Activated naive CD8-positive, alpha-beta T cell treated with anti-CD3 and anti-CD28 coated beads for 36 hours (primary cell): ENCODE measurements at places on chromosomes 1 and 21. TPM values are rescaled to one million over a fixed set of nuclear protein-coding genes. Genes with fewer than 3 reads are reported as not detected.

The DIO1 gene
- not detected for total RNA-seq

The TAS1R2 gene
- not detected for total RNA-seq

The THEMIS2 gene
- total RNA-seq: 18.9 TPM

The MTMR11 gene
- 0.94 TPM for total RNA-seq

The RYR2 gene
- total RNA-seq: not detected

The CNIH4 gene
- total RNA-seq: 48.5 TPM

The CD1B gene
- total RNA-seq: not detected

The LAMC2 gene
- not detected for total RNA-seq

DNA sequence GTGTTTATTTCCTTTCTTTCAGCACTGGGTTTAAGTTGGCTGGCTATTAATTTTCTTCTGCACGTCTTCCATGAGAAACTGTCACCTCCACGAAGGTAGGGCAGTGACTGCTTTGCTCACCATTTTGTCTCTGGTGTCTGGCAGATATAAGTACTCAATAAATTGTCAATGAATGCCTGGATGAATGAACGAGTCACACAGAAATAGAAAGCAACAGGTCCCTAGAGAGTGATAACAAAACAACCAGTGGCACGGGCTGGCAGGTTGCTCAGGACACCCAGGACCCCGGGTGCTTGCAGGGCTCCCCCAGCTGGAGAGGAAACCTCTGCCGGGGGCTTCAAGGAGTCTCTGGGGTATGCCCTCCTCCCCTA lies 3.2 kb upstream of the MYOC start:
- DNase-seq: no peak

GRCh38 chr1:229209386-229209785 lies 61.5 kb upstream of the RAB4A start:
- DNase-seq: no peak

DNA sequence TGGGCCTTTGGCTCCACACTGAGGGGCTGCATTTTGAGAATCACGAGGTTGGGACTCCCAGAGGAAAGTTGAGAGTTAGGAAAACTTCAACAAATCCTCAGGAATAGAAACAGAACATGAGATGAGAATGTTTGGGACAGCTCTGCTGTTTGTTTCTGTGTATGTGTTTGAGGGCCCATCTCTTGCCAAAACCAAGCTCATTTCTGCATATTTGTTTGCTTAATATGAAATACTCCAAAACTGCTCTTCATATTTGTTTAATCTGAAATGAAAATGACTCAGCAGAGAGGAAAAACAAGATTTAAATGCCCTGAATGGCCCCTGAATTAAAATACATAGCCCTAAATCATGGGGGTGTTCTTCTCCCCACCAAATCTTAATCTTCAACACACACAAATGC lies 78.1 kb downstream of the DDR2 start:
- no peak for DNase-seq

- DNase-seq: no peak
Observed at GRCh38 chr21:26067836-26068594, 102.6 kb downstream of the APP start.

DNA sequence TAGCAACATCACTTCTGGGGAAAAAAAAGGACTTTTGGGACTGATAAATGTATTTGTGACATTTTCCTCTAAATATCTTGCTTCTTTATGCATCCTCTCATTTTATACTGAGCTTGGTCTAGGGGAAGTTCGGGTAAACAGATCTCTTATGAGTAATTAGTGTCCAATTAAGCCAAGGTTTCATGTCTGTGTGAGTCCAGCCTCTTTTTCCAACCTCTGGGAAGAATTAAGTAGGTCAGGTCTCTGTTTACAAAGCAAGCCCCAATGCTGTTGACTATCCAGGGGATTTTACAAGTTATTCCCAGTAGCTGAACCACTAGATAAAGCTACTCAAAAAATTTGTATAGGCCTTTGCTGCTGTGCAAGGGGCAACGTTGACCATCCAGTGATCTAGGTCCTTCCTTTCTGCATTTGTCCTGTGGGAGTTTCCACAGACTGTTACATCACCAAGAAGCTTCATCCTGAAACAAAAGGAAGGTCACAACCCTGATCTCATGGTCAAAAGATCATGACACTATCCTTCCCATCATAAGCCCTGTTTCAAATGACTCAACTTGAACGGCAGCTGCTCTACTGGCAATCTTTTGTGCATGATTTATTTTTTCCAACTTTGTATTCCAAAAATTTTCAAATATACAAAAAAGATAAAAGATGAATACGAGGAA lies 74.3 kb downstream of the ETS2 start:
- no peak for DNase-seq

GRCh38 chr1:162366149-162366548 lies 10.5 kb downstream of the SPATA46 start:
- no peak for DNase-seq

- DNase-seq: no peak
Observed at GRCh38 chr1:192787914-192788585, 20.8 kb upstream of the RGS2 start.

- DNase-seq: no peak
Observed at GRCh38 chr1:47683401-47683800, 245.6 kb downstream of the FOXD2 start.

DNA sequence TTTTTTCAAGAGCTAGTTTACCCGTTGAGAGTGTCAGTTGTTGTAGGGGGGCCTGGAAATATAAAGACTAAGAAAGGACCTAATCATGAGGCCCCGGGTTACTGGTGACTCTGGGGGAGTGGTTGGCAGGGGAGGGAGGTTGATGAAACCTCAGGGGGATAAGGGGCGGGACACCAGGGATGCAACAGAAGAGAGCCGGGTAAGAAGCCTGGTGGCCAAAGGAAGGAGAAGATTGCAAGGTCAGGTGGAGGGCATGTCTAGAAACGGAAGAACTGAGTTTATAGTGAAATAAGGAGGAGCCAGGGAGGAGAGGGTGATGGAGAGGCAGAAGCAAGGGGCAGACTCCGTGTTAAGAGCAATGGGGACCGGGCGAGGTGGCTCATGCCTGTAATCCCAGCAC lies 12.5 kb upstream of the SPOCD1 start:
- DNase-seq: no peak

GRCh38 chr1:76541618-76542017 lies 325.7 kb upstream of the ST6GALNAC5 start:
- DNase-seq: no peak

DNA sequence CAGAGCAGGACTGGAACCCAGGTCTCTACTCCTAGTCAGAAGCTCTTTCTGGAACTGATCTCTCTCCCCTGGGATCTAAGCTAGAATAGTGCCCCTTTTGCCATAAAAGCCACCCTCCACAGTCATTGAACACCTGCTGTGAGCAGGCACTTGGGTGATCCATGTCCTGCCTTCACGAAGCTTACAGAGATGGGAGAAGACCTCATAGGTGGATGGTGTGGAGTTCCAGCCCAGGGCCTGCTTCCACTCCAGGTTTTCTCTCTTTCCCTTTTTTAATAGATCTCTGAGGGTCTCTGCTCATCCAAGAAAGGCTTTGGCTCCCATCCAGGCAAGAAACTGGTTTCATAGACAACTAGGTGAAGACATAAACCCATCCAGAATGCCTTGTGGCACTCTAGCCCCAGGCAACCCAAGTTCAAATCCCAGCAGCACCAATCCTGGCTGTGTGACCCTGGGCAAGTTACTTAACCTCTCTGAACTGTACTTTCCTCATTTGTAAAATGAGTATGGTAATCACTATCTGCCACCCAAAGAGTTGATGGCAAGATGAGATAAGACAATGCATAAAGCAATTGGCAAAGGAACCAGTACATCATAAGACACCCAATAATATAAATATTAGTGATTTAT lies 46.4 kb upstream of the TMEM51 start:
- DNase-seq: no peak

DNA sequence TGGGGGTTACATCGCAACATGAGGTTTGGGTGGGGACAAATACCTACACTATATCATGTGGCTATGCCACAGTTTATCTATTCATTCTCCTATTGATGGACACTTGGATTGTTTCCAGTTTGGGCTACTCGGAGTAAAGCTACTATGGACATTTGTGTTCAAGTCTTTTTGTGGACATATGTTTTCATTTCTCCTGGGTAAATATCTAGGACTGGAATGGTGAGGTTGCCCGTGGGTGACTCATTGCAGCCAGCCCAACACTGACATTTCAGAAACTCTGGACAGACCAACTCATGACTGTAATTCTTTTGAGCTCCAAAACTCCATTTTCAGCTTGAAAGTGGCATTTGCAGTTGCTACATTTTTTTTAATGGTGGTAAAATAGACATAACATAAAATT lies 82.7 kb downstream of the KAZN start:
- no peak for DNase-seq

DNA sequence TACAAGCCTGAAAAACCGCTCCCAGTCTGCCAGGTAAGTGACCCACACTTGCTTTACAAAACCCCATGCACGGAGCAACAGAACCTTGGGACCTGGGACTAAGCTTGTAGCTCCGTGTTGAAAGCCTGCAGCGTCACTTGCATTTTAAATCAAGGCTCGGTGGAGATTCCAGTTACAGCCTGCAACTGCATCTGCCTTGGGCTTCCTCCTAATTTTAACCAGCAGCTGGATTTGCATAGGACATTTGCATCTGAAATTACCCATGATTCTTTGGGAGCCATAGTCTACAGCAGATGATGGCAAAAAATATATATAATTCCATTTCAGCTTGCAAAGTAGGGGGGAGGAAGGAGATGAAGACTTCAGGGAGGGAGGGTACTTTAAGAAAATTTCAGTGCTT lies 62.4 kb upstream of the IGSF21 start:
- DNase-seq: no peak

GRCh38 chr1:182909578-182909977 lies 43.4 kb downstream of the SHCBP1L start:
- no peak for DNase-seq

DNA sequence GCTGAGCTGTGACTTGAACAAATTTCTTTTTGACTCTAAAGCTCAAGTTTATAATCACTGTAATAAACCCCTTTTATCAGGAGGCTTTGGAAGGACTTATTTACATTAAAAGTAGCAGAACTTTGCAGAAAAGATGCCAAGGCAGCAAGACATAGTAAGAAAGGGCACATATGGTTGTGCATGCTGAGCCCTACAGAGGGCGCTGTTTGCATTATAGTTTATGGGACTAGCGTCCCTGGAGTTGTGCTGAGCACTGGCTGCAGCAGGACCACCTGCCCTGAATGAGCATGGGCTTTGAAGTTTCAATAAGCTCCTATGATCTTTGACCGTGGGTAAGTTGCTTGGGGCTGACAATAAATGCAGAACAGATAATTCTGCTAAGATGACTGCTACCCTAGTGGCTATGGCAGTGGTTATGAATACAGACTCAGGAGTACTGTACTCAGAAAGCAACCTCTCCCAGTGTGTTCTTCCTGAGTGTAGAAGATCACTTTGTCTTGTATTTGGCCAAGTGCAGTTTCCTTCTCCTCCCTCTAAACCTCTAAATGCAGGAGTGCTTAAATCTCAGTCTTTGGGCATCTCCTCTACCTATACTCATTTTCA lies 45.4 kb upstream of the USP1 start:
- DNase-seq: peak; percentile 4

GRCh38 chr1:90753556-90753955 lies 36.5 kb upstream of the BARHL2 start:
- DNase-seq: no peak

GRCh38 chr1:34688006-34688741 lies 66.7 kb upstream of the GJB5 start:
- DNase-seq: no peak

DNA sequence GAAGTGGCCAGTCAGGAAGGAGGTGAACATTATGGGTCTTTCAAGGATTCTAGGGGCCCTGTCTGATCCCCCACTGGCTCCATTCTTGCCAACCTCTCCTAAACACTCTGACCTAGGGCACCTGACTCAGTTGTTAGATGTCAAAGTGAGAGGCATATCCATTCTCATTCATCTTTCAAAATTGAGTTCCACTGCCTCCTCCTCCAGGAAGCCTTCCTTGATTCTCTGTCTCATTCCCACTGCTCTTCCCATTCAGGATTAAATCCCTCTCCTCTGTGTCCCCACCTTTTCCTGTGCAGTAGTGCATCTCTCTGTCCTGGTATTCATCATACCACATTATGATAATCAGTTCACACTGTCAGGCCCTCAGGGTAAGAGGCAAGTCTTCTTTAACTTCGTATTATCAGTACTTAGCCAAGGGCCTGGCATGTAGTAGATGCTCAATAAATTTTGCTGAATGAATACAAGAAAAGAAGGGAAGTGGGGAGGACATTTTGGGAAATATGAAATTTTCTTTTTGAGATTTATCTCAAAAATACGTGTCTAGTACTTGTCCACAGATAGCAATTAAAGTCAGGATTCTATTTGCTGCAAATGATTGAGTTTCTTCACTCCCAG lies 61.8 kb upstream of the ITPKB start:
- DNase-seq: no peak
